ENCODE measurements at places on chromosomes 12 and 14.

GRCh38 chr12:71299541-71300376 is 139.8 kb upstream of the LGR5 start:
- no peak for DNase-seq

DNA sequence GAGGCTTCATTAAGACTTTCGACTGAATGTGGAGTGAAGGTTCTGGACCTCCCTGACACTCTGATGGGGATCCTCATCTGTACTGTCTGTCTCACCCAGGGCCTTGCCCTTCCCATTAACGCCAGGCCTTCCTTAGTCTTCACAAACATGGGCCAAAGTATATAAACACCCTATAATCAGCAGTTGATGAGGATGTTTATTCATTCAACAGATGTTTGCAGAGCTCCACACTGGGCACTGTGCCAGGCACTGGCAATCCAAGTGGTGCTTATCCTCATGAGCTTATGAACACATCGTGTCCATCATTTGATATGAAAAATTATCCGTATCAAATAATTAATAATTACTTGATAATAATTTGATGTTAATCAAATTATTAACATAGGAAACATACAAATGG is 454.4 kb downstream of the FUT8 start:
- DNase-seq: no peak

DNA sequence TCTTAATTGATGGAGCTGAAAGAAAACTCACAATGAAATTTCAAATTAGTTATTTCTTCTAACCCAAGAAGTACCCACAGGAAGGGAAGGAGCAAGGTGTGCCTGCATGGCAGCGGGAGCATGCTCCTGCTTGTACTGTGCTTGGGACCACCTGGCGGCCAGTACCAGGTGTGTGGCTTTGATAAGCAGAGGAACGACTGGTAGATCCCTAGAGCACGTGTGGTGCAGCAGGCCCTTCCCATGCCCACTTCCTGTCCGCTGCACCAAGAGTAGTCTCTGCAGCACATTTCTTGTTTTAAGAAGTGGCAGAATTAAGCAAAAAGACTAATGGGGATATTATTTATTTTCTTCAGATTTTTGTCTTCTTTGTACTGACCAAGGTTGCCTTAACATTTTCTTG is 122.3 kb upstream of the ATF1 start:
- no peak for DNase-seq

DNA sequence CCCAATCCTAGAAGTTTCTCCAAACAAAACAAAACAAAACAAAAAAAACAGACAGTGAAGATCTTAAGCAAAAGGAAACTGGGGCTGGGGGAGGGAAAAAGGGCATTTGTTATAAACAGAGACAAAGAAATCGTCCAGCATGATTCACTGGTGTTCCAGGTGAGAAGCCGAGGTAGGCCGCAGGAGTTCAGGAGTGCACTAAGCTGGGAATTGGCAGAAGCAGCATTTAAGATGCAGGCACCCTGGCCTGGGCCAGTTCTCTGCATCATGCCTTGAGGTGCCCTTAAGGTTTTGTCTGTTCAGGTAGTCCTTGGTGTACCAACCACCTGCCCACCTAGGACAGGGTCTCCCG is 11.2 kb downstream of the TBX3 start:
- DNase-seq: no peak

DNA sequence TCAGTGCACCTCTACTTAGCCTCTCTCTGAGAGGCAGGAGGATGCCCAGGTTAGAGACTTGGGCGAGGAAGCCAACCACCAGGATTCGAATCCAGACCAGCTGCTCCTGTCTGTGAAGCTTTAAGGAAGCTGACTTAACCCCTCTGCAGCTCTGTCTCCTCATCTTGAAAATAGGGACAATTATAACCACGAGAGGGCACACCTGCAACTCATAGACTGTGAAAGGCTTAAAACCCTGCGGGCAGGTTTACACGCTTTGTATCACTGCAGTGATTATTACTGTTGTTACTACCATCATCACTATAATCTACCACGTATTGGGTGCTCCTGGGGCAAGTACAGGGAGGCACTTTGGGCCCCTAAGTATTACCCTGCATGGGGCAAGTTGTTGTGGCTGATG is 379.8 kb downstream of the VRK1 start:
- no peak for DNase-seq

DNA sequence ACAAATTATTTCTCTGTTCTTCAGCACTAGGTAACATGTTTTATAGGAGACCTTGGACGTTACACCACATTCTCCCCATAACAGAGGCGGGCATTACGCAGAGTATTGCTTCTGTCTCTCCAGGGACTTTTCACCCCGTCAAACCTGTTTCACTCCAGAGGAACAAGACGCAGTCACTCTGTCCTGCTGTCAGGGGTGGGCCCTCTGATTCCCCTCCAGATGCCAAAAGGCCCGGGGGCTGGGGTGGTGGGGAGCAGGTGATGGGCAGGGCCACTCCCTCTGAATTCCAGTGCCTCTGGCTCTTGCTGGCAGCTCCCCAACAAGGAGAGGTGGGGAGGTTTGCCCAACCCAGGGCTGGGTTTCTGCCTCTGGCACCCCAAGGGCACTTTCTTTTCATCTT is 71.9 kb downstream of the NTF3 start:
- no peak for DNase-seq

GRCh38 chr12:117968826-117969659 is at the start of gene KSR2:
Gene KSR2 (minus strand): TSS chr12:117968990. CDS start chr12:117968255, 735 bp downstream.
- peak; percentile 36 for DNase-seq

GRCh38 chr14:100263141-100263540 is 24.2 kb downstream of the YY1 start:
- DNase-seq: no peak

DNA sequence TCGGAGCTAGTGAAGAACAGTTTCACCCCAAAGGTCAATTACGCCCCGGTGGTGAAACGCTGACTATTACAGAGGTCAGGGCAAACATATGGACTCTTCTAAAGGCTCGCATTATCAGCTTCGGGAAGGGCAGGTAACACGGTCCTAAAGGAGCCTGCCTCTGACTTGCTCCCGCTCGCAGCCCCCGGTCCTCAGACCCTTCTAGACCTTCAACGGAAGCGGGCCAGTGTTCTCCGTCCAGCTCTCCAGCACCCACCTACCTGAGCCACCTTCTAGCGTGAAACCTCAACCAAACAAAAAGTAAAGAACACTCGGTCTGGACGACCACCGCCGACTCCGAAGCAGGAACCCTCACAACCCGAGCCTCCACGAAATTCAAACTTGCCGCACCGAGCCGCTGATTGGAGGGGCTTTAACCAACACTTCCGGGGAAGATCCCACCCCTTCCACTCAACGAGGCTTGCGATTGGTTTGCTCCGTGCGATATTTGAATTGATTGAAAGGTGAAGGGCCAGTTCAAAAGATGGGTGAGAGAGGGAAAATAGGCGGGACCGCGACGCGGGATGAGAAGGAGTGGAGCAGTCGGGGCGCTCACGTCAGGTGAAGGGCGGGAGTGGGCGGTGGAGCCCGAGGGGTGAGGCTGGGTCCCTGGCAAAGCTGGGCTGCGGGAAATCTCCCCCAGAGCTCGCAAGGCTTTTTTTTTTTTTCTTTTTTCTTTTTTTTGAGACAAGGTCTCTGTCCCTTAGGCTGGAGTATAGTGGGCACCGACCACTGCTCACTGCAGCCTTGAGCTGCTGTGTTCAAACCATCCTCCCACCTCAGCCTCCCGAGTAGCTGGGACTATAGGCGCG is at the start of gene DLGAP5:
Gene DLGAP5 (minus strand): TSS at position 383 of the 851 bp plus-strand sequence. CDS start 2,406 bp downstream, outside the sequence.
- DNase-seq: peak; percentile 92
